ENCODE measurements at places on chromosomes 7 and 10.

GRCh38 chr7:84294847-84295455 is 100.4 kb upstream of the SEMA3A start:
- no peak for DNase-seq

DNA sequence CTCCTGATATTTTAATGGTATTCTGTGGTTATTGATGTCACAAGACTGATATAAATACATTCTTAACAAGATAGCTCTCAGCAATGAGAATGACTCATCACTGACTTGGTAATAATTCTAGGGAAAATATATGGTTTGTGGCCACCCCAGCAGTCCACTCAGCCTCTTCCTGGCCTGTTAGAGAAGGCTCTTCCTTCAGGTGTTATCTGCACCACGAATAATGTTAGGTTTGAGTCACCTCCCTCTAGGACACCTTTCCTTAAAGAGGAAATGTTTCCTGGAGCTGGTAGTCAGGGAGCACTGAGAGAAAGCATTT is 163.3 kb downstream of the SVIL start:
- no peak for DNase-seq

DNA sequence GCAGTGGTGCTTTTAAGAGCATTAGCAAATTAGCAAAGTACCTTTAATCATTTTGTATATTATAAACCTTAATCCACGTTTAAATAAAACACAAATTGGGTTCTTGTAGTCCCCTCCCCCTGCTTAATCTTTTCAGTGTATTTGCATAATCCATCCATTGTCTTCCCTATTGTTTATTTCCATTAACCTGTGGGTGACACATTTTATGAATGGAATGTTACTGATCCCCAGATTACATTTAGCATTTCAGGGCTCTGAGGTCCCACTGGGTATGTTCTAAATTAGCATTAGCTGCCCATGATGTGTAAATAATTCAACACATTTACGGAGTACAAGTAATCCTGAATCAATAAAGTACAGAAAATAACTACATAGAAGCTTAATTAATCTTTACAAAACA is 138.4 kb upstream of the FEZF1 start:
- DNase-seq, result no peak

DNA sequence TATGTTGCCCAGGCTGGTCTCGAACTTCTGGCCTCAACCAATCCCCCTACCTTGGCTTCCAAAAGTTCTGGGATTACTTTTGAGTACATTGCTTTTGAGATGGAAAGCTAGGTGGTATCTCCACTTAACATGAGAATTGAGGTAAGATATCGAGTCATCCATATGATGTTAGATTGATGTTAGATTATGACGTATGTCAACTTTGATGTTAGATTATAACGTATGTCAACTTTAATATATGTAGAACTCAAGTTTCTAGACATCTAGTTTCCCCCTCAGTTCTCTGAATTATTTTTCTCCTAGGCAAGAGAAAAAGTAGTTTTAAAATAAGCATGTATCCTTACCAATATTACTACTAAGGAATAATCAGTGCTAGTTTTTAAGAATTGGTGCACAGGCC is 20.0 kb downstream of the SHOC2 start:
- no peak for DNase-seq

DNA sequence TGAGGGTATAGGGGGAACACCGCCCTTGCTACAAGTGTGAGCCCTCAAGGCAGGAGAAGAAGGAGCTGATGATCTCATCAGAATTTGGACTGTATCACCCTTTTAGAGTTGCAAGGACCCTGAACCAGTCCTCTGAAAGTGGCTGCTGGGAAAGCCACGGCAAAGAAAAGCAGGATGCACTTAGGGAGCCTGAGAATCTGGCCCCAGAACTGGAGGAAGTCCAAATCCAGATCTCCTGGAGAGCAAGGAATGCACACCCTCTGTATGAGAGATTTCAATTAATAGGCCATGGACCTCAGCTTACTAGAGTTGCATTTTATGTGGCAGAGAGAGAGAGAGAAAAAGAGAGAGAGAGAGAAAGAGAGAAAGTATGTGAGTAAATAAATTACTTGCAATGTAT is 662.9 kb downstream of the CCSER2 start:
- no peak for DNase-seq

- no peak for DNase-seq
Observed at GRCh38 chr7:81339946-81340345, 421.1 kb upstream of the SEMA3C start.

GRCh38 chr10:132910901-132911785 is 31.2 kb downstream of the CFAP46 start:
- DNase-seq, result no peak

DNA sequence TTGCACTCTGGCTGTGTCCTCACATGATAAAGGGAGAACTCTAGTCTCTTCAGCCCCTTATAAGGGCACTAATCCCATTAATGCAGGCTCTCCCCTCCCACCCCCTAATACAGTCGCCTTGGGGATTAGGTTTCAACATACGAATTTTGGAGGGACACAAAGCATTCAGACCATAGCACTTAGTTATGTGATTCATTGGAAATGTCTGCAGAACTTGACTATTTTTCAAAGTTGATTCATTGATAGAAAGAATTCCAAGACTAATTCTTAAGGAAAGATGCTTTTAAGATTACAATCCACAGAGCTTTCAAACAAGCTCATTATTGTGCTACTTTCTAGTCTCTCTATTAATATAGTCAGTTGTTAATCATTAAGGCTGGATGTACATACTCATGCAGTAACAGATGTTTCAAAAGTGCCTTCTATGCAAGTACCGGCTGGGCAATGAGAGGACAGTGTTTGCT is 85.3 kb upstream of the RPA3 start:
- no peak for DNase-seq

GRCh38 chr10:88890681-88891381 is 10.8 kb downstream of the STAMBPL1 start:
- DNase-seq, result no peak

- DNase-seq, result no peak
Observed at GRCh38 chr7:1033546-1034145, 10.7 kb upstream of the GPR146 start.

GRCh38 chr7:1889556-1890181 is 219.6 kb downstream of the ELFN1 start:
- DNase-seq, result no peak

DNA sequence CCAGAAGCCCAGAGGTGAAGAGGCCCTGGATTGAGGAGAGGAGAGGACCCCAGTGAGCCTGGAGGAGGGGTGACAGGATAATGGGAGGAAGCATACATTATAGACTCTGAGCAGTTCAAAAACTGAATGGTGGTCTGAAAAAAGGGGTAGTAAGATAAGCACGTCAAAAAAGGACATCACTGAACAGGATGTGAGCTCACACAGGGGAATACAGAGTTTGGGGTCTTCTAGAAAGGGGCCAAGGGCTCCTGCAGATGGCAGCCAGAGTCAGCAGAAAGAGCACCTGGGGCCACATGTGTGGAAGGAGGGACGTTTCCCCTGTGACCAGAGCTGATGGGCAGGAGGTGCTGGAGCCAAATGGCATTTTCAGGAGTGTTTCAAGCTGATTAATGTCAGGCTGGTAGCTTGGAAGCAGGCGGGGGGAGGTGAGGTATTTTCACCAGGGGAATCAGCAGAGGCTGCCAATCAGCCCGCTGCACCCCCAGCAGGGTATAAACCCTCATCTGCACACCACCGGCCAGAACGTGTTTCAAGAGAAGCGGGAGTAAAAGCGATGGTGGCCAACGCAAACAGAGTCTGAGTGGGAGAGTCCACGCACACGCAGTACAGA is 85.8 kb downstream of the TNS3 start:
- DNase-seq, result no peak

DNA sequence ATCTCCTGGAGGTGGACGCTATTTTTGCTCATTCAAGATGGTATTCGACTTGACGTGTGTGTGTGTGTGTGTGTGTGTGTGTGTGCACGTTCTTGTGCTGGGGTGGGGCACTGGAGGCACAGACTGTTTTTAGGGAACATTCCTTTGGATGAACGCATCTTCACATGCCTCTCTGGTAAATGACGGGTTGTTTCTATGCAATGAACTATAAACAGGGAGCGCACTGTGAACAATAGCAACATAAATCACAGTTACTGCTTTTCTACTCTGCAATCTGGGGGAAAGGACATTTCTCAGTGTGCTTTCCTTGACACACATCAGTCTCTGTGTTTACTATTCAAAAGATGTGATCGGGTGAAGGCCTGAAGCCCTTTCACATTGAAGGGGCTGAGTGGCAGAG is 120.1 kb upstream of the PITRM1 start:
- DNase-seq, result no peak

DNA sequence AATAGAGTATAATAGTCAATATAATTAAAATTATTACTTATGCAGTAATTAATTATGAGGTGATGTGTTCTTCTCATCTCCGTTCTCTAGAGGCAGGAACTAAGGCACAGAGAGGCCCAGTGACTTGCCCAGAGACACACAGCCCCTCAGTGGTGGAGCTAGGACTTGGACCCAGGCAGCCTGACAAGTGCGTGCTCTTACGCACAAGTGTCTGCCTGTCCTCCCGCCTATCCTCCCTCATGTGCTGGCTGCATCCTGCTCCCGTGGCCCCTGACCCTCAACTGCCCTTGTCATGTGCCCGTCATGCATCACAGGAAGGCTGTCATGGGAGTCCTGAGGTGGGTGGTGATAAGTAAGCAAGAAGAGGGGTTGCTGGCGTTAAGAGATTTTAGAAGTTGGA is 14.3 kb downstream of the IL2RA start:
- DNase-seq, result peak; percentile 43

GRCh38 chr10:12041766-12042408 is 722 bp downstream of the UPF2 start:
- DNase-seq, result no peak

GRCh38 chr10:14926722-14927416 is 27.0 kb downstream of the DCLRE1C start:
- no peak for DNase-seq

GRCh38 chr7:66352071-66352470 is 146.9 kb downstream of the TPST1 start:
- no peak for DNase-seq

DNA sequence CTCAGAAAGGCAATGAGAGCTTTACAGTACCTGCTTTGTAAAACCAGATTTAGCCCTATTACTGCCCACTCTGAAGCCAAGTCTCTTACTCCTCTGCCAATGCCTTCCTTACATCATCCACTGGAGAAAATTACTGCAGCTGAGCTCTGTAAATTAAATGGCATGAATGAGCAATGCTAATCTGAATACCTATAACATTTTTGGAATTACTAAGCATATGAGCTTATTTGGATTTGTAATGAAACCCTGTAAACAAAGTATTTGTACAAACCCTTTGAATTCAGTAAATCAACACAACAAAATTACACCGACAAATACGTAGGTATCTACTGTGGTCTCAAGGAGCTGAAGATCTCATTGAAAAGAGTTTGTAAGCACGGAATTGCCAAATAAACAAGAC is 12.1 kb upstream of the CCNY start:
- DNase-seq, result no peak

DNA sequence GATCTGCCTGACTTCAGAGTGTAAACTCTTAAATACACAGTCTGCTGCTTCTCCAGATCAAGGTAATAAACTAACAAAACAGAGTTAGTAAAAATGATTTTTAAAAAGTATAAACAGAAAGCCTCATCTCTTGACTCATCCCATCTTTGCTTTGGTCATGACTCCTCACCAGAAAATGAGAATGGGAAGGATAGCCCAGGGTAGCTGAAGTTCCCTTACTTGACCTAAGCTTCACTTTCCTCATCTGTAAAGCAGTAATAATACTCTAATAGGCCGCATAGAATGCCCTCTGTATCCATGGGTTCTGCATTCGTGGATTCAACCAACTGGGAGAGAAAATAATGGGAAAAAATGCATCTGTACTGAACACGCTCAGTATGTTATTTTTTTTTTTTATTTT is 11.3 kb upstream of the SLC25A28 start:
- DNase-seq, result no peak

- no peak for DNase-seq
Observed at GRCh38 chr10:87837445-87837844, 19.4 kb upstream of the ATAD1 start.

GRCh38 chr10:132242103-132242840 is 55.5 kb downstream of the DPYSL4 start:
- no peak for DNase-seq

- DNase-seq, result no peak
Observed at GRCh38 chr10:101467286-101467770, 113.4 kb downstream of the BTRC start.

DNA sequence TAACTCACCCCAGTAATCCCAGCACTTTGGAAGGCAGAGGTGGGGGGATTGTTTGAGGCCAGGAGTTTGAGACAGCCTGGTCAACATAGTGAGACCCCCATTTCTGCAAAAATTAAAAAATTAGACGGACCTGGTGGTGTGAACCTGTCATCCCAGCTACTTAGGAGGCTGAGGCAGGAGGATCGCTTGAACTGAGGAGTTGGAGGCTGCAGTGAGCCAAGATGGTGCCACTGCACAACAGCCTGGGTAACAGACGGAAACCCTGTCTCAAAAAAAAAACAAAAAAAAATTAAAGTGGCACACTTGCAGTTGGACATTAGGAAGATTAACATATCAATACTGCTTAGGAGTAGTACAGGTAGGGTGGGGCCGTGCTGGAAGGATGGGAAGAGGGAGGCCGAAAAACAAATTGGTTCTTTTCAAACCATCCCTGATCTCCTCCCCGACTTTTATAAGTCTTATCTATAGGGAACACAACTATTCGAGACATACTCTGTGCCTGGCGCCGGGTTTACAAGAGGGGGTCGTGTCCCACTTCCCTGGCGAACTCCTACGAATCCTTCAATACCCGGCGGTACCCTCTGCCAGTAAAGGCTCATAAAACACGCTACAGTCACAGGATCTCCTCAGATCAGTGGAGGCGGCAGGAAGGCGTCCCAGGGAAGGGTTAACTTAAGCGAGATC is 628 bp downstream of the TAF6 start:
- no peak for DNase-seq

DNA sequence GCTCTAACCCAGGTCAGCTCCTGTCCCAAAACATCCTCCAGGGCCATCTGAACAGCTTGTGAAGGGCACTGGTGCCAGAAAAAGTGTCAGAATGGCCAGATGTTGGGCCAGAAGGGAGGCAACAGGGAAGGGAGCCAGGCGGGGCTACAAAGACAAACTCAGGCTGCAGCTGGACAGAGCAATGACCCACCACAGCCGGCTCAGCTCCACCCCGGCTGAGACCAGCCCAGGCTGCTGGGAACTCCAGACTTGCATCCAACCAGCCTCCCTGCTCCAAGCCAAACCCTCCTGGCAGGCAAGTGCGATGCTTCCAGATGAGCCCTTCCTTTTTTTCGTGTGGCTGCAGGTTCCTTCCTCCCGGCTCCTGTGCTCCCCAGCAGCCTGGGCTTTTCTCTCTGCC is 466.9 kb downstream of the PTPRN2 start:
- DNase-seq, result no peak

All from vagina (tissue), 2 donors.